Naive B cell (primary cell): ENCODE measurements at places on chromosomes 13 and 19. TPM values are rescaled to one million over a fixed set of nuclear protein-coding genes. Genes with fewer than 3 reads are reported as not detected.

The PSG2 gene
- not detected for polyA plus RNA-seq

The ZNF708 gene
- polyA plus RNA-seq: 15.0 TPM

DNA sequence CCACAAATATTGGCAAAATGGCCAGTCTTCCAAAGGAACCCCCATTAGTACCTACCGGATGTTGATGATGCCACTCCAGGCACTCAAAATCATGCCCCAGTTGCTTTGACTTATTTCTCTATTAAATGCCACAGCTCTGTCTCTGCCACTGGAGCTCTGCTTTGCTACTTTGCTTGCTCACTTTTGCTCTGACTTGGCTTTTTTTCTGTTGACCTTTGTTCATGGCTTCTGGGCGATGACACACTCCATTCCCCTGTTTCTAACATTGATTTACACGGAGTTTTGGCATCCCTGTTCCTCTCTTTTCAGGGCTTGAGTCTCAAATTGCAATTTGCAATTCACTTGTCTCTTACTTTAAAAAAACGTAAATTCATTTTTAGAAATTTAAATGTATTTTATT is 217.1 kb upstream of the SPRY2 start:
- no peaks in the 10 kb centered on the region for H3K36me3 ChIP-seq
- H3K27ac ChIP-seq: no peak overlapping the region
- H3K4me3 ChIP-seq: no peak overlapping the region
- H3K4me1 ChIP-seq: no peaks in the 10 kb centered on the region

The FGF21 gene
- not detected for polyA plus RNA-seq

The COLGALT1 gene
- polyA plus RNA-seq: 16.0 TPM

DNA sequence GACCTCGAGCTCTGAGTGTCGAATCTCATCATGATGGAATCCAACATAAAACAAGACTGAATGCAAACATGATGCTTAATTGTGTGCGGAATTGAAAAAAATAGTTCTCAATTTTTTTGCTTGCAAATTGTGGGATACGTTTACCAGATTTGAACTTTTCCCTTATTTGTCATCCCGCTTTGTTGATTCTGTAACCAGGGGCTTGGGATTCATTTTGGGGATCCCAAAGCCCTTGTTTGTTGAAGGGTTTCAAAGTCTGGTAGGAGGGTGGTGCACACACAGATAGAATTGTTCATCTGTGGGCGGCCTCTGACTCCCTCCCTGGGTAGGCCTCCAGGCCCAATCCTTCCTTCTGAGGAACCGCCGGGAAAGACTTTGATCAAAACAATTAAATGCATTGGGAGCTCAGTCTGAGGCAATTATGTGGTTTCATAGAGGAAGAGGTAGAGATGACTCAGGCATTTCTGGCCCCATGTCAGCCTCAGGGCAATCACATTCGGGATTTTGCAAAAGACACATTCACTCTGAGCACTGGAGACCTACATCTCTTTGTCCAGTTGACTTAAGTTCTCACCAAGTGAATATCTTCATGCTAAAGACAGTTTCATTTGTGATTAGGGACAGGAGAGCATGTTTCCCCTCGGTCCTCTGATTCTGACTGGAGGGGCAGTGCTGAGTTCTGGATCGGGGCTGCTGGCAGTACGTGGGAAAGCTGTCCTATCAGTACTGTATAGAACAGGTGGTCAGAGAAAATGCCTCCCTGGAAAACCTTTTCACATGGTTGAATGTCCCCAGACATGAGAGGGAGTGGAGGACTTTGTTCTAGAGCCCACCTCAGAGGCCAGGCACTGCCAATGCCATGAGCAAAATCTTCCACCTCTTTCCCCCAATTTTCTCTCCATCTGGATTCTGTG is 27.8 kb upstream of the IGFL4 start:
- no peak overlapping the region for H3K4me3 ChIP-seq
- H3K27ac ChIP-seq: no peak overlapping the region
- H3K27me3 ChIP-seq: peaks cover 58% of the 10 kb centered on the region
